Urinary bladder (tissue), 4 donors: ENCODE measurements at places on chromosomes 7 and 10. TPM values are rescaled to one million over a fixed set of nuclear protein-coding genes. Genes with fewer than 3 reads are reported as not detected.

GRCh38 chr10:124303662-124304418 is 114.9 kb downstream of the OAT start:
- DNase-seq = no peak

DNA sequence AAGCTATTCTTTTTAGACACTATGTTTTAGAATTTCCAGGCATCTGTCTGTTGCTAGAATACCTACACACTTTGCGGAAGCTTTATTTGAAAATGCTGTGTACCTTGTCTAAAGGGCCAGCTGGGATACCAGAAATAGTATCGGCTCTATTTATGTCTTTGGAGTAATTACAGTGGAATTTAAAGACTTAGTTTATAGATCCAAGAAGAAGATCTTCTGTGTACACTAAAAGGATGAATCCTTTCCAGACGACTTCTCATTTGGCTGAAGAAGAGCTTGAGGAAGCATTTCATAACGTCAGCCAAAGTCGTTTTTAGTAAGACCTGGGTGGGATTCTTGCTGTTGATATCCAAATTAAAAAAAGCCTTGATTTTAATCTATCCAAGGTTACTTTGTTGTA is 365.9 kb downstream of the INHBA start:
- DNase-seq = peak; percentile 18

- DNase-seq = no peak
Observed at GRCh38 chr10:100208276-100208675, 21.1 kb downstream of the CHUK start.

- no peak for DNase-seq
Observed at GRCh38 chr7:141673346-141673745, 28.6 kb downstream of the DENND11 start.

- DNase-seq = no peak
Observed at GRCh38 chr10:11810313-11810766, 12.8 kb upstream of the PROSER2 start.

DNA sequence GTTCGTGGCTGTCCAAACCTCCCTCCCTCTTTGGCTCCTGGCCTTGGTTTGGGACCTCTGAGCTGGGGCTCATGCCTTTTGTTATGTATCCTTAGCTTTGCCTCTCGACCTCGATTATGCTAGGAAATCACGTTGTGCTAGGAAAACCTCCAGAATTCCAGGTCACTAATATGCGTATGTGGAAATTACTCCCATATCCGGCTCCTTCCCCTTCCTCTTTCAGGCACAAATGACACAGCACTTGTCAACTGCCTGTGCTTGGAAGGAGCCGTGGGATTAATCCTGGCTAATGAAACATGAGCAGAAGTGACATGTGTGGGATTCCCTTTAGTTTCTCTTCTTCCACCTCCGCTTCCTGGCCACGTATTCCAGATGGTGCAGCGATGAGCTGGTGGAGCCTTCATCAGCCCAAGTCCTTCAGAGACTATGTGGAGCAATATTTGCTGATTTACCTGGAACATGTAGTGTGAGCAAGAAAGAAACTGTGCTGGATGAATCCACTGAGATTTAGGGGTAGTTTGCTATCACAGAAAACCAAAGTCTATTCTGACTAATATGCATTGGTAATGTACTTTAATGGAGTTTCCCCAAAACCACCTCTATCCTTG is 149.2 kb downstream of the REEP3 start:
- DNase-seq = no peak

- DNase-seq = no peak
Observed at GRCh38 chr7:14738086-14738485, 164.5 kb downstream of the DGKB start.

GRCh38 chr10:5442065-5442989 is 30.0 kb downstream of the NET1 start:
- no peak for DNase-seq

DNA sequence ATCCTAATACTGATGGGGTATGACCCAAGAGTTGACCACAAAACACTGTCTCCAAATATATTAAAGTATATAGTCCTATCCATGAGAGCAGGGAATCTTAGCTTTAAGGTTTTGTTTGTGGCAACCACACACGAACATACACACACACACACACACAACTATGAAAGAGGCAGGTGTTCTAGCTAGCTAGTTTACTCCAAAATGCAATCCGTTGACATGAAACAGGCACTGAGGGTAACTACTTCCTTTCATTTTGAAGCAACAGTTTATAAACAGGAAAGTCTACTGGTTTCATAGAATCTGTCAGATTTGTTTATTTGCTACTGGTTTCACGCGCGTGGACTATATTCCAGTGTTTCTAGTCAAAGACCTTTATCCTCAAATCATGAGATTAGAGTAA is 14.8 kb downstream of the HTR5A start:
- DNase-seq = no peak

DNA sequence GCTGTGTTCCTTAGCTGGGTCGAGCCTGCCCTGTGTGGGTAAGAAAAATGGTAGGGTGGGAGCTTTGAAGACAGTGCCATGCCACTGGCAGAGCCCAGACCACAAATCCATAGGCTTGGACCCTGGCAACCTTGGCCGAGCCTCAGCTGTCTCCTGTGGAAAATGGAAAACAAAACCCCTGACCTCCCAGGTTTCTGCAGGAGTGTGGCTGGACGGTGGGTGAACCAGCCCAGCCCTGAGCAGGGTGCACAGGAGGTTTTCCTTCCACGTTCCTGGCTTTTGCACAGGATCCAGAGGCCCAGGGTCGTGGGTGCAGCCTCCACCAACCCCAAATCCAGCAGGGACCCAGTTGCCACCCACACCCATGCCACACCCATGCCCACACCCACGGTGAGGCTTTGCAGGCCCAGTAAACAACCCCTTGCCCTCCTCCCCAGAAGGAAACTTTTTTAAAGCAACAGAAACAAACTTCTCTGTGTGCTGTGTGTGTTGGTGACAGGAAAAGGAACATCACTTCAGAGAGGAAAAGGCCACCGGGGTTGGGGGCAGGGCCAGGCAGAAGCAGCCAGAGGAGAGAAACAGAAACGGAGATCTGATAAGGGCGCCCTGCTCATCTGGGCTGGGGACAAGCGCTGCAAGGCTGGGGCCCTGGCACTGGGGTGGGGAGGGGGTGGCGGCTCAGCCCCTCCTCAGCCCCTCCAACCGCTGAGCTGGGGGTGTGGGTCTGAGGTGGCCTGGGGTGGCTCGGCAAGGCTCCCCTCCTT is 20.7 kb upstream of the ZMIZ1 start:
- no peak for DNase-seq

DNA sequence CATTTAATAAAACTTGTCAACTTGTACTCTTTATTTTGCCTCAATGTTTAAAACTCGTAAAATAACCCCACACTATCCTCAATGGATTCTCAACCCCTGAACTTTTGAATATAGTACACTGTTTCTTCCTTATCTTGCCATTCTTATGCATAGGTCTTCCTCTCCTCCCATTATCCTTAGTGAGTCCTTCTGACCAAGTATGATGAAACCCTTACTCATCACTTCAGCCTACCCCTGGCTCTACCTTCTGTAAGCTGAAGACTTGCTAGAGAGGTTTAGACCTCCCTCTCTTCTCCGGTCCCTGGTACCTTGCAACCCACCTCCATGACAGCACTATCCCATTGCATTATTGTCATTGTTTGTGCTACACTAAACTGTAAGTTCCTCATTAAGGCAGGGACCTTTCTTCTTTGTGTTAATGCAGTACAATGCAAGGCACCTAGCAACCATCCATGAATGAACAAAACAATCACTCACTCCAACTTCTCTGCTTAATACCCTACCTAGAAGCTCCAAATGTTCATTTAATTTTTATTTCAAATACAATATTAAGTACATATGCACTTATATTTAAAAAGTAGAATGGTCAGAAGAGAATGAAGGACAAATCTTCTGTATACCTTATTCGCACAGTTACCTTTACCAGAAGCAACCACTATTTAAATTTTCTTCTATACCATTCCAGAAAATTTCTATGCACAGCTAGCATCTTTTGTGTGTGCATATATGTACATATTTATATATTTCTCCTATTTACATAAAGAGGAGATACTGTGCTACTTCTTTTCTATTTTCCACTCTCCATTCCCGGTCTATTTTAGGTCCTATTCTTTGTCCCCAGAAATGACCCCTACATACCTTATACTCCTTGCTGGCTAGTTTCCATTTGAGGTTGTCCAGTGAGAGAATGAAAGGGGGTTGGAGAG is 77.5 kb downstream of the SLC16A9 start:
- DNase-seq = no peak

DNA sequence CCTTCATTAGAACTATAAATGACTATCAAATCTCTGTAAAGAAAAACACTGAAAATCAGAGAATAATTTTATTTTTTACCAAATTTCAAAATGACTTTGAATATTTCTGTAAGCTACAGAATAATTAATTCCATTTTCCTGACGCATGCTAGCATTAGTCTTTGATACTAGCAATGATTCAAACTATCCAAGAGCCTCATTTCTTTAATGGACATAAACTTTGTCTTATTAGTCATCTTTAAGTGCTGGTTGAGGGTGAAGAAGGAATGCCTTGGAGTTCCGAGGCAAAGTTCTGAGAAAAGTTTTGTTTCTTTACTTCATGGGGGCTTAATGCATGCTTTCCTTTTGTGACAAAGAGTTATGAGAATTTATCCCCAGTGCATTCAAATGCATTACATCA is 137.3 kb downstream of the AGMO start:
- peak; percentile 14 for DNase-seq

- no peak for DNase-seq
Observed at GRCh38 chr10:14056610-14057332, 274.0 kb downstream of the FRMD4A start.

GRCh38 chr7:24017519-24017918 is 266.5 kb upstream of the NPY start:
- no peak for DNase-seq

DNA sequence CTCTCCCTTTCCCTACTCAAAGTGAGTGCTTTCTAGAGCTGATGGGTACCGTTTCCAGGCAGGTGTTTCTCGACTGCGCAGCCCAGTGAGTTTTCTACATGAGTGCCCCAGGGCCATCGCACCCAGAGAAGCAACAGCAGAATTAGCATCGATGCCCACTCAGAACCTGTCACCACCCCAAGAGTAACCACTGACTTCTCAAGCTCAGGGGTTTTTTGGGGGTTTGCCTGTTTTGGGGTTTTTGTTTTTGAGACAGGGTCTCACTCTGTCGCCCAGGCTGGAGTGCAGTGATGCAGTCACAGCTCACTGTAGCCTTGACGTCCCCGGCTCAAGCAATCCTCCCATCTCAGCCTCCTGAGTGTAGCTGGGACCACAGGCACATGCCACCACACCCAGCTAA is 25.7 kb downstream of the SNX8 start:
- DNase-seq = no peak

DNA sequence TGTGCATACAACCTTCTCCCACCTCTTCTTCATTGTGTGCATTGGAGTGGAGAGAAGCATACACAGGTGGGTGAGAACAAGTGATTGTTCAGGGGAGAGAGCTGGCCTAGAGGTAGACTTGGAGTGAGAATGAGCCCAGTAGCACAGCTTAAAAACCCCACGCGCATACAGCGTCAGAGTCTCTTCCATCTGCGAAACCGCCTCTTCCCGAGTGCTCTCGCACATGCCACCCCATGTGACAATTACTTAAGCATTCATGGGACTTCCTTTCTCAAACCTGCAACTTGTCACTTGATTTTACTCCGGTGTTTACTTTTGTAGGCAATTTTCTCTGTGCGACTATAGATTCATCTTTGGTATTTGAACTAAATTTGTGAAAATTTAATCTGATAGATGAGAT is 176.8 kb upstream of the AGK start:
- no peak for DNase-seq

- no peak for DNase-seq
Observed at GRCh38 chr7:86282014-86282682, 361.6 kb upstream of the GRM3 start.

DNA sequence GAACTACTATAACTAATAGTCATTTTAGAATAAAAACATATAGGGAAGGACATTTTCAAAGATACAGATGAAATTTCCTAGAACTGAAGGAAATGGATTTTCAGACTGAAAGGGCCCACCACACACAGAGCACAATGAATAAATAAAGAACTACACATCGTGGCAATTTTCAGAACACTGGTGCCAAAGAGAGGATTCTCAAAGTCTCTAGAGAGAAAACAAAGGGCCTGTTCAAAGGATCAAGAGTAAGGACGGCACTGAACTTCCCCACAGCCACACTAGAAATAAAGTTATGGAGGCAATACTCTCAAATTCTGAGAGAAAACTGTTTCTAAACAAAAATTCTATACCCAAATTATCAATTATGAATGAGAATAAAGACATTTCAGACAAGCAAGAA is 21.9 kb downstream of the NAPEPLD start:
- no peak for DNase-seq

GRCh38 chr10:18066947-18067346 is 73.3 kb upstream of the CACNB2 start:
- DNase-seq = no peak

DNA sequence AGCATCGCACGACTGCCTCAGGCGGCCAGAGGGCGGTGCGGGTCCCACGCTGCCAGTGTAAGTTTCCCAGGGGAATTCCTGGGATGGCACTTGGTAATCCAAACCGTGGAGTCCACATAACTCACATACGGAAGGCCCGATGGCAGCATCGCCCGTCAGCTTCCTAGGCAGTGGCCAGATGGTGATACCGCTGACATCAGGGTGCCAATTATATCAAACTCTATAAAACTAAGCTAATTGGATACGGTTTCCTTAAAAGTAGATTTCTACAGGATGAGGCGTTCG is 189.8 kb downstream of the CELF2 start:
- no peak for DNase-seq

SYT15B gene
- total RNA-seq = 1.8 TPM

FBXO24 gene
- 1.6 TPM for total RNA-seq

ADCYAP1R1 gene
- total RNA-seq = 4.5 TPM

NUTM2A gene
- 0.69 TPM for total RNA-seq

CDC14C gene
- total RNA-seq = not detected

TLL2 gene
- total RNA-seq = 0.90 TPM

PRKG1 gene
- 126 TPM for total RNA-seq

MSS51 gene
- 5.9 TPM for total RNA-seq

TMEM26 gene
- total RNA-seq = 11.7 TPM

EFCAB10 gene
- not detected for total RNA-seq

CALML5 gene
- not detected for total RNA-seq

DDX21 gene
- 37.5 TPM for total RNA-seq

VSTM2A gene
- 19.9 TPM for total RNA-seq

AKR1C4 gene
- total RNA-seq = not detected

PPP1R9A gene
- total RNA-seq = 28.6 TPM

ATOH7 gene
- total RNA-seq = not detected

LRRN3 gene
- total RNA-seq = 39.1 TPM
